ENCODE measurements at places on chromosomes 3 and 15.

DNA sequence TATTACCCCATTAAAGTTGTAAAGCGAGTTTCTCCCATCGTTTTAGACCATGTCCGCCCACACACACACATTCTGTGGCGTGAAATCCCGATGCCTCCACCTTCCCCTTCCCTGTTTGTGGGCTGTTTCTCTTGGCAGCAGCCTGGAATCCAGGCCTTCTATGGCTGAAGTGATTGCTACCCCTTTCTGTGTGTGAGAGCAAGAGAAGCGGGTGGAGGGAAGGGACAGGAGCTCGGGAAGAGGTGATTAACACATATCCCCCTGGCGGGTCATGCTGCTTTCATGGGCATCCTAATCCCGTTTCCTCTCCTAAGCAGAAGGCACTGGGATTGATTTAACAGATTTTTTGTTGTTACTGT is 283.8 kb upstream of the RGMA start:
- no peak for DNase-seq

GRCh38 chr15:41490355-41490754 is 3.3 kb upstream of the ITPKA start:
- no peak for DNase-seq

DNA sequence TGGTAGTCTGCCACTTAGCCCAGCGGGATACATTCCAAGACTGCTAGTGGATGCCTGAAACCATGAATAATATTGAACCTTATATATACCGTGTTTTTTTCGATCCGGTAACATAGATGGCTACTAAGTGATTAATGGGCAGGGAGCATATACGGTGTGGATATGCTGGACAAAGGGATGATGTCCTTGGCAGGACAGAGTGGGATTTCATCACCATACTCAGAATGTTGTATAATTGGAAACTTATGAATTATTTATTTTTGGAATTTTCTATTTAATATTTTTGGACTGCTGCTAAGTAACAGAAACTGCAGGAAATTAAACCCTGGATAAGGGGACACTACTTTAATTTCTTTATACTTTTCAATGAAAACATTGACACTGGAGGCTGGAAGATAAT is 53.2 kb downstream of the ASTE1 start:
- no peak for DNase-seq

DNA sequence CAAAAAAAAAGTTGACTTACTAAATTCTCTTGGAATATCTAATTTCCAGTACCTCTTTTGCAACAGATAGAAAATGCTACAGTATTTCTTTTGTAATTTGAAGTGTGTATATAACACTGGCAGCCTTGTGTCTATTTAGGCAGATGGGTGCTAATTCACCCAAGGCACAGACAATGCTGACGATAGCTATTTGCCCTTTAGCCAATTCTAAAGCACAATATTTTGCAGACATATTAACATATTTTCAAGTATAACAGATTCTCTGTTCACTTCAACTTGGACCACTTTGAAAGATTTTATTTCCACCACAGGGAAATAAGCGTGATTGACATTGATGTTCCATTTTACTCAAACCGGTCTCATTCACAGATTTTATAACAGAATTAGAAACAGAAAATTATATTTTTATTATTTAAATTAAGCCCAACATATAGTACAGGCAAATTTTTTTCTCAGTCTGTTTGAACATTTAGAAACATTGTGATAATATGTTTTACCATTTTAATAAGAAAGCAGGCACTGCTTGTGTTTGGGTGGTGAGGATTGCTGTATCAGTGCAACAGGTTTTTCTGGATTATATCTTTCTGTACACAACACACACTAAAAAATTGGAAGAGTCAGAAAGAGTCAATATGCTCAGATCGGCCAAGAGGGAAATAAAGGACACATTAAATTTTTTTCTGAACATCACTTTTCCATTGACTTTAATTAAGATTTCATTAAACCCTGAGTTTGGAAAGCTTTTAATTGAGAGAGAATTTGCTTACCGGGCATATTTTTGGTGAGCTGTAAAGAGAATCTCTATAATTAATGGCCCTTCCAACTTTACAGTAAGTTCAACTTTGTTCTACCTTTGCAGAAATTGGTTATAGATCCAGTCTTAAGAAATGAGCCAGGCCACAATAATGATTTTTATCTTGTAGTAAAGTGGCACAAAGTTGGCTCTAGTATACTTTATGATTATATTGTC is 327.3 kb upstream of the NR2F2 start:
- no peak for DNase-seq

DNA sequence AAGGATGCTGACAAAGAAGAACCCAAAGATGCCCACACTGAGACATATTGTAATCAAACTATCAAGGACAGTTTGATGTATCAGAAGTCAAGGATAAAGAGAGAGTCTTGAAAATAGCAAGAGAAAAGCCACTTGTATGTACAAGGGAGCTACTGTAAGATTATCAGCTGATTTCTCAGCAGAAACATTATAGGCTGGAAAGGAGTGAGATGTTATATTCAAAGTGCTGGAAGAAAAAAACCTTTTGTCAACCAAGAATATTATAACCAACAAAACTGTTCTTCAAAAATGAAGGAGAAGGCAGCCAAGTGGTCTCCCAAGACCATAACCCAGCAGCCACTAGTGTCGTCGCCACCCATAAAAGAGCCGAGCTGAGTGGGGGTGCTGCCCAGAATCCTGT is 93.2 kb downstream of the KLF13 start:
- DNase-seq: no peak
